Activated naive CD8-positive, alpha-beta T cell treated with anti-CD3 and anti-CD28 coated beads for 36 hours (primary cell): ENCODE measurements at places on chromosomes 1 and 21.

DNA sequence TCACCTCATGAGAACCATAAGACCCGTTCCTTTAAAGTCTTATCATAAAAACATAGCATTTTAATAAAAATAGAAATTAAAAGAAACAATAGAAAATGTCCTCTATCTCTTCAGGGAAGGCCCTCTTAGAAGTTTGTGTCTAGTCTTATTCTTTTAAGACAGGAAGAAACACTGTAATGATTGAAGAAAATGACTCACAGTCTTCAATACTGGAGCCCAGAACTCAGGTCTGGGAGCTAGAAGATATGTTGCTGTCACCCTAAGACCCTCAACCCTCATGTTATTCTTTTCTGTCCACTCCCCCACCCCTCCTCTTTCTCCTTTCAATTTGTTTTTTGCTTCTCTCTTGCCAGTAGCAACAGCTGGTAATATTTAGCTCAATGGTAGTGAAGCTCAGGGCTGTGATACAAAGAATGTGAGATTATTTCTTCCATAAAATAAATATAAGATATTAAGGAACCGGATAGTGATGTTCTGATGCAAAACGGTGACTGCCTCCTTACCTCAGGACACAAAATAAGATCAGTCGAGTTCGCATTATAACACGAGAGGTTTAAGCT, 12.0 kb downstream of the DUSP10 start:
- no peak for DNase-seq
- peaks cover 59% of the 10 kb centered on the region for H3K4me1 ChIP-seq
- no peaks in the 10 kb centered on the region for H3K27me3 ChIP-seq
- peak overlapping the region; percentile 66 for H3K27ac ChIP-seq
- H3K36me3 ChIP-seq: peaks cover 62% of the 10 kb centered on the region

DNA sequence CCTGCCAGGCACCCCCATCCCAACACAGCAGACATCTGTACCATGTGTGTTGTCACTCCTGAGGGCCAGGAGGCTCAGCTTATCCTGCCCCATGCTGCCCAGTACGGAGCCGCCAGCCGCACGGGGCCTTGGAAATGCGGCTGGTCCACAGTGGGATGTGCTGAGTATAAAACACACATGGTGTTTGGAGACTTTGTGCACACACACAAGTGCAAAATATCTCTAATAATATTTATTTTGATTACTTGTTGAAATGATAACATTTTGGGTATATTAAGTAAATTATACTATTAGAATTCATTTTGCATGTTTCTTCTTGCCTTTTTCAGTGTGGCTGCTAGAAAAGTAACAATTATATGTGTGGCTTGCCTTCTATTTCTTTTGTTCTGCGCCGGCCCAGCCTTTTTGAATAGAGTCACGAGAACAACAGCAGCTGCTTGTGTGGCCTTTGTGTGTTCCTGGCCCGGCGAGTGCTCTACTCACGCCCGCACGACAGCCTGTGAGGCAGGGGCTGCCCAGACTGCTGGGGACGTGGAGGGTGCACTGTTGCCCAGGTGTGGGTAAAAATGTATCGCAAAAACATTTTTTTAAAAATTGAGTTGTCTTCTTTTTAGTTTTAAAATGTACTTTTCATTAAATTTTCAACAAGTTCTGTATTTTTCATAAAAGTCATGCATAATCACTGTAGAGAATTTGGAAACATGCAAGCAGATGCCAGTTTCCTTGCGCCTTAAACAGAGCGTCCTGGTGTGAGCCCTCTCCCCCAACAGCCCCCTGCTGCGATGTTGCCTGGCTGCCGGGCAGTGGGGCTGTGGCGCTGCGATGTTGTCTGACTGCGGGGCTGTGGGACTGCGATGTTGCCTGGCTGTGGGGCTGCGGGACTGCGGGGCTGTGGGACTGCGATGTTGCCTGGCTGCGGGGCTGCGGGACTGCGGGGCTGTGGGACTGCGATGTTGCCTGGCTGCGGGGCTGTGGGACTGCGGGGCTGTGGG, 35.5 kb downstream of the COQ8A start:
- H3K4me3 ChIP-seq: no peak overlapping the region
- no peaks in the 10 kb centered on the region for H3K4me1 ChIP-seq
- peaks cover 7% of the 10 kb centered on the region for H3K36me3 ChIP-seq
- no peak overlapping the region for H3K27ac ChIP-seq
- no peak for DNase-seq
- no peaks in the 10 kb centered on the region for H3K27me3 ChIP-seq

- H3K27ac ChIP-seq: no peak overlapping the region
- DNase-seq: no peak
- no peak overlapping the region for H3K4me3 ChIP-seq
- H3K4me1 ChIP-seq: no peaks in the 10 kb centered on the region
- no peaks in the 10 kb centered on the region for H3K27me3 ChIP-seq
These were observed 676.4 kb upstream of the ADAMTS5 start for GRCh38 chr21:27643326-27643725.

GRCh38 chr1:232018231-232019025, 391.8 kb downstream of the DISC1 start:
- H3K4me3 ChIP-seq: no peak overlapping the region
- no peak overlapping the region for H3K27ac ChIP-seq
- no peaks in the 10 kb centered on the region for H3K4me1 ChIP-seq
- peaks cover 2% of the 10 kb centered on the region for H3K36me3 ChIP-seq

DNA sequence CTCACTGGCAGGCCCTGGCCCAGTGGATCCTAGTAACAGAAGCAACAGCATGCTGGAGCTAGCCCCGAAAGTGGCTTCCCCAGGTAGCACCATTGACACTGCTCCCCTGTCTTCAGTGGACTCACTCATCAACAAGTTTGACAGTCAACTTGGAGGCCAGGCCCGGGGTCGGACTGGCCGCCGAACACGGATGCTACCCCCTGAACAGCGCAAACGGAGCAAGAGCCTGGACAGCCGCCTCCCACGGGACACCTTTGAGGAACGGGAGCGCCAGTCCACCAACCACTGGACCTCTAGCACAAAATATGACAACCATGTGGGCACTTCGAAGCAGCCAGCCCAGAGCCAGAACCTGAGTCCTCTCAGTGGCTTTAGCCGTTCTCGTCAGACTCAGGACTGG, 7.7 kb downstream of the CGN start:
- no peak for DNase-seq
- no peak overlapping the region for H3K27ac ChIP-seq
- H3K4me1 ChIP-seq: peaks cover 2% of the 10 kb centered on the region
- H3K4me3 ChIP-seq: no peak overlapping the region
- no peaks in the 10 kb centered on the region for H3K27me3 ChIP-seq

DNA sequence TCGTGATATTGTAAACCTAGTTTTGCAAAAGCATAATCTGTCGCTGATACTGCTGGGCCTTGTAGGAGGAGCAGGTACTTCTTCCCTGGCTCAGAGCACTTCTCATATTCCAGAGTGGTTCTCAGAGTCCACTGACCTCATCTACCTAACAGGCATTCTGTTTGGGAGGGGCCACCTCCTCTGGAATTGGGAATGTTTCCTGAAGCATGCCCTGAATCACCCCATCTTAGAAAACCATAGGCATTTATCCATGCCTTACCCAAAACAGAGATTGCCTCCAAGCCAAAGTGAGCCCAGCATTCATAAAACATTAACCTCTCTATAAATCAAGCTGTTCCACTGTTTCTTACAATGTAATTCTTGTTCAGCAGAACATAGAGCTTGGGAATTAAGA, 35.1 kb downstream of the SLC44A3 start:
- H3K36me3 ChIP-seq: no peaks in the 10 kb centered on the region
- H3K27me3 ChIP-seq: peaks cover 13% of the 10 kb centered on the region
- H3K4me3 ChIP-seq: no peak overlapping the region
- no peak overlapping the region for H3K27ac ChIP-seq
- DNase-seq: no peak
- no peaks in the 10 kb centered on the region for H3K4me1 ChIP-seq

- peaks cover 20% of the 10 kb centered on the region for H3K36me3 ChIP-seq
- no peaks in the 10 kb centered on the region for H3K27me3 ChIP-seq
- no peak for DNase-seq
- H3K4me3 ChIP-seq: no peak overlapping the region
- no peak overlapping the region for H3K27ac ChIP-seq
These were observed 10.3 kb downstream of the ZBTB40 start for GRCh38 chr1:22461678-22462527.

- H3K36me3 ChIP-seq: no peaks in the 10 kb centered on the region
- H3K27me3 ChIP-seq: peaks cover 3% of the 10 kb centered on the region
- no peak overlapping the region for H3K4me3 ChIP-seq
These were observed 7.2 kb downstream of the CD5L start for GRCh38 chr1:157834430-157834829.

- no peak for DNase-seq
- no peaks in the 10 kb centered on the region for H3K27me3 ChIP-seq
- H3K4me1 ChIP-seq: no peaks in the 10 kb centered on the region
- H3K4me3 ChIP-seq: no peak overlapping the region
- H3K36me3 ChIP-seq: no peaks in the 10 kb centered on the region
These were observed 55.8 kb upstream of the CLDN14 start for GRCh38 chr21:36535618-36536241.

- no peak overlapping the region for H3K27ac ChIP-seq
- H3K36me3 ChIP-seq: no peaks in the 10 kb centered on the region
- DNase-seq: no peak
- no peaks in the 10 kb centered on the region for H3K27me3 ChIP-seq
These were observed 300.7 kb downstream of the SEC16B start for GRCh38 chr1:177669161-177669560.

GRCh38 chr21:46608672-46609111, 3.8 kb upstream of the S100B start:
- no peaks in the 10 kb centered on the region for H3K27me3 ChIP-seq
- H3K4me1 ChIP-seq: peaks cover 40% of the 10 kb centered on the region
- H3K4me3 ChIP-seq: no peak overlapping the region

- H3K27me3 ChIP-seq: peaks cover 4% of the 10 kb centered on the region
- no peak for DNase-seq
- H3K27ac ChIP-seq: no peak overlapping the region
- H3K4me1 ChIP-seq: peaks cover 39% of the 10 kb centered on the region
- no peak overlapping the region for H3K4me3 ChIP-seq
- no peaks in the 10 kb centered on the region for H3K36me3 ChIP-seq
These were observed 71.6 kb upstream of the SELENON start for GRCh38 chr1:25728301-25728935.

DNA sequence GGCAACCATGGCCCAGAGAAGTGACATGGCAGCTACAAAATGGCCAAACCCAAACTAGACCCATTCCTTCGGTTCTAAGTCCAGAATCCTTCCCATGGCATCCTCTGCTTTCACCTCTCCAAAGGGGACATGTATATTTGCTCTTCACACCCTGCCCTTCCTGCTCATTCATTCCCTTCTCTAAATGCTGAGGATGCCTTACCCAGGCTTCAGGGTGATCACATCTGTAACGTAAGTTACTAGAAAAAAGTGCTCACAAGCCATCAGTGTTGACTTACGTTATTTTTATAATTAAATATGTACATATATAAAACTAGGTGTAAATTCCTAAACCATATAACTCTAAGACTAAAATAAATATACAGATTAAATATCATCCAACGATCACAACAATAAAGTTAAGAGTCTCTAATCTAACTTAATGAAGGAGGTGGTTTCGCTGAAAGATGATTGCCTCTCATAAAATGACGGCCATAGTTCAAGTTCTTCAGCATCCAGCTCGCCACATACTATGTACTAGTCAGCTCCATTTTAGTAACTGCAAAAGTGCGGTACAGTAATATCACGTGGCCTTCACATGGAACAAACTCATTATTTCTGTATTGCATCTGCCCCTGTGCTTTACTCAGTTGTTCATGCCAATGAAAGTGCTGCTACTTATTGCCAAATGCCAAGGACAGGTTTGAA, 74.6 kb downstream of the TENT5C start:
- no peaks in the 10 kb centered on the region for H3K4me1 ChIP-seq
- H3K4me3 ChIP-seq: no peak overlapping the region
- H3K36me3 ChIP-seq: no peaks in the 10 kb centered on the region
- H3K27ac ChIP-seq: no peak overlapping the region

- no peak overlapping the region for H3K27ac ChIP-seq
- no peak overlapping the region for H3K4me3 ChIP-seq
- H3K27me3 ChIP-seq: no peaks in the 10 kb centered on the region
- no peak for DNase-seq
- peaks cover 3% of the 10 kb centered on the region for H3K4me1 ChIP-seq
These were observed 206.0 kb upstream of the HMCN1 start for GRCh38 chr1:185528084-185528676.

DNA sequence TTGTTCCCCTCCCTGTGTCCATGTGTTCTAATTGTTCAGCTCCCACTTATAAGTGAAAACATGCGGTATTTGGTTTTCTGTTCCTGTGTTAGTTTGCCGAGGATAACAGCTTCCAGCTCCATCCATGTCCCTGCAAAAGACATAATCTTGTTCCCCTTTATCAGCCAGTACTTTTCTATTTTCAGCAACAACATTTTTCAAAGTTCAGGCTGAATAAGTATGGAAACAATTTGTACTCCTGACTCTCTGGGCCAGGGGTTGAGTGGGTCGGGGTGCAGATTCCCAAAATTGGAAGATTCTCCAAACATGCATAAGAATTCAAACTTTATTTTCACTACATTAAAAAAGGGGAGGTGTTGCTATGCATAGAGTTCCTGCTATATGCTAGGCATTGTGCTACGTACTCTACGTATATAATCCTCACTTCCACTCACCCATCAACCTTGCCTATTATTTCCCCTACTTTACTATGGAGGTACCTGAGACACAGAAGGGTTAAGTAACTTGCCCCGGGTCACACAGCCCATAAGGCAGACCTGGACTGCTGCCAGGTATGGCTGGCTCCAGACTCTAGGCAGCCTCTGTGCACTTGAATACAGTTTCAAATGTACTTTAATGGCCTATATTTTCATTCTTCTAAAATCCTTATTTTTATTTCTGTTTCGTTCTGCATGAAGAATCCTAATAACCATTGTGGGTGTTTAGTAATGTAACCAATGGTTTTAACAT, 117.1 kb upstream of the C8B start:
- no peak overlapping the region for H3K4me3 ChIP-seq
- no peak for DNase-seq
- no peaks in the 10 kb centered on the region for H3K4me1 ChIP-seq
- no peaks in the 10 kb centered on the region for H3K36me3 ChIP-seq

GRCh38 chr1:25795946-25796810, 3.8 kb upstream of the SELENON start:
- H3K27me3 ChIP-seq: no peaks in the 10 kb centered on the region
- peak; percentile 57 for DNase-seq
- H3K4me3 ChIP-seq: peak overlapping the region; percentile 42
- H3K4me1 ChIP-seq: peaks cover 43% of the 10 kb centered on the region
- peaks cover 8% of the 10 kb centered on the region for H3K36me3 ChIP-seq

DNA sequence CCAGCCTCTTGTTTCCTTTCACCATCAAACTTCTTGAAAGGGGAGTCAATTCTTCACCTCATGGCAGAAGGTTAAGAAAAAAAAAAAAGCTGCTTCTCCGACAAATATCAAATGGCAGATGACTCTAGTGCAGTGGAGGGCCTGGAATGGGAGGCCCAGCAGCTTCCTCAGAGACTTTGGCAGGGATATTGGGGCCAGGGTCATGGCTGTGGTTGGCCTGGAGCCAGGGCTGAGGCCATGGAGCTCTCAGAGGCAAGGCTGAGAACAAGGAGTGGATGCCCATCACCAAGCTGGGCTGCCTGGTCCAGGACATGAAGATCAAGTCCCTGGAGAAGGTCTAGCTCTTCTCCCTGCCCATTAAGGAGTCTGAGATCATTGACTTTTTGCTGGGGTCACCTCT, 18.7 kb downstream of the MTF1 start:
- no peaks in the 10 kb centered on the region for H3K27me3 ChIP-seq
- H3K4me3 ChIP-seq: no peak overlapping the region
- no peak for DNase-seq
- peaks cover 19% of the 10 kb centered on the region for H3K4me1 ChIP-seq
